NCI-H2081 treated with DMSO at 0.1 percent for 48 hours (cell line): ENCODE measurements at places on chromosomes 3 and 15.

DNA sequence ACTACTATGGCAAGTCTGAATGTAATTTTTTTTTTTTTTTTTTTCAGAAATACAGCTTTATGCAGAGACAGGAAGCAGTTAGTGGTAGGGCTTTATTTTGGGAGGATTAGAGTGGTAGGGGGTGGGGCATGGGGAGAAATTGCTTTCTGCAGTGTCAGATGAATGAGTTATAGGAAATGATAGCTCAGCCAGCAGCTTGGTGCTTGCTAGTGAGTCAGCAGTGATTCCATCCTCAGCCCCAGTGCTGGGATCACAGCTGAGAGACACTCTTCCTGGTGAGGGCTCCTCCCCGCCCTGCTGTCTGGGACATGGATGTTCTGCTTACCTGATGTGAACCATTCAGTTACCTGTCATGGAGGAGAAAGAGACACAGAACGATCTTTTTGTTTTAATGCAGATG, 39.6 kb downstream of the SEMA6D start:
- no peak for DNase-seq

- no peak for DNase-seq
Observed at GRCh38 chr15:74317820-74318375, 49.5 kb downstream of the CYP11A1 start.

DNA sequence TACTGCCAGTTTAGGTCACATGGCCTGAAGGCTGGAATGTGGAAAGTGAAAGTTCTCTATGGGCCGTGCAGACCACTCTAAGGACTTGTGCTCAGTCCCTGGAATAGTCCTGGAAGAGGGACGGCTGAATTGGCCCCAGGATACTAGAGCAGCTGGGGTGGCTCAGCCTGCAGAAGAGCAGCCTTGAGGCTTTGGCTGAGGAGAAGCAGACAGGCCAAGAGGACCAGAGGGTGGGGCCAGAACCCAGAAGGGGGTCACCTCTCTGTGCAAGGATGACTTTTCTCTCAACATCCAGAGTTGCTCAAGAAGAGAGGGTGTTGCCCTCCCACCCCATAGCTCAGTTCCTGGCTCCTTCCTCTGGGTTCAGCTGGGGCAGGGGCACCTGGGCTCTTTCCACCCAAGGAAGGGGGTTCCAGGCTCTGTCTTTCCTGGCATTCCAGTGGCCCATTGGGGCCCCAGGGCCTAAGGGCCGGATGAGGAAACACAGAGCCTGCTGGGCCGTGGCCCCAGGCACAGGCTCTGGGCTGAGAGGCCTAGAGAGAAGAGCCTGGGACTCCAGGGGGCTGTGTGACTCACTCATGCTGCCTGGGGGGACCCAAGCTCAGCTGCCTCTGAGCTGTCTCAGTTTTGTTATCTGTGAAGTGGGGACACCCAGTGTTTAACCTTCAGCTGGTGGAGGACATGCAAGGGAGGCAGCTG, 8.5 kb upstream of the FBLN2 start:
- no peak for DNase-seq

GRCh38 chr3:110067527-110067926, 730.2 kb upstream of the DPPA4 start:
- DNase-seq = no peak

- DNase-seq = no peak
Observed at GRCh38 chr3:120682095-120682681, at the start of gene HGD. Gene HGD (minus strand): TSS chr3:120682239. CDS start chr3:120682111, 128 bp downstream.

- no peak for DNase-seq
Observed at GRCh38 chr3:60775985-60776384, 475.3 kb downstream of the FHIT start.

- peak; percentile 58 for DNase-seq
Observed at GRCh38 chr15:92797168-92798052, 102.7 kb upstream of the CHD2 start.

DNA sequence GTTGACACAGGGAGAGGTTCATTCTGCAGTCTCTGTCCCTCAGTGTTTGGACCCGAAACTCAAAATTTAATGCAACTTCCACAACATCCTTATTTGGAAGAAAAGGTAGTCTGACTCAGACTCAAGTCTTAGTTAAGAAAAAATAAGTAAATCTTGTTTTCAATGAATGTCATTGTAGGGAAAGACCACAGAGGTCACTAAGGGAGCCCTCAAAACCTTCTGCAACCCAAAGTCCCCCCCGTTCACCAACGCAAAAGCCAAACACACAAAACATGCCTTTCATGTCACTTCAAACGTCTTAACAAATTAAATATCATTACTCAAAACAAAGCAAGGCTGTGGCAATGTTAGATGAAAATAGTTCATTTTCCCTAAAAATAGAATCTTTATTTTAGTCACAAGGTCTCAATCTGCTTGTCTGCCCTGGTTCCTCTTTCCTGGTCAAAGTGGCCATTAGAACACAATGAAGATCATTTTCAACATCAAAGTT, 20.9 kb upstream of the SSUH2 start:
- DNase-seq = no peak

DNA sequence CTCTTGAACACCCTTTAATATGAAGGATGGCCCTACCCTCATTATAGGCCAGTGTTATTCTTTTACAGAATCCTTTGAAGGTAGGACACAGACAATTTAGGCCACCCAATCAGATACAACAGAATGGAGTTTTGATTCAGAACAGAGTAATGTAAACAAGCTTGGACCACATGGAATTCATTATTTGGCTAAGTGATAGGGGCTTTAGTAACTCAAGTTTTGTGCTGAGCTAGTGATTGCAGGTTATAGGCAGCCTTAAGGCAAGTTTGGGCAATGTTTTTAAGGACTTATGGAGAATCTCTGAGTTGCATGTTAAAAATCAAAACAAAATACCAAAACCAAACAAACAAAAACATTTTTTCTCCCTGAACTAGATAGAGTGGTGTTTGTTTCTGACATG, 312.1 kb upstream of the ROBO1 start:
- no peak for DNase-seq

DNA sequence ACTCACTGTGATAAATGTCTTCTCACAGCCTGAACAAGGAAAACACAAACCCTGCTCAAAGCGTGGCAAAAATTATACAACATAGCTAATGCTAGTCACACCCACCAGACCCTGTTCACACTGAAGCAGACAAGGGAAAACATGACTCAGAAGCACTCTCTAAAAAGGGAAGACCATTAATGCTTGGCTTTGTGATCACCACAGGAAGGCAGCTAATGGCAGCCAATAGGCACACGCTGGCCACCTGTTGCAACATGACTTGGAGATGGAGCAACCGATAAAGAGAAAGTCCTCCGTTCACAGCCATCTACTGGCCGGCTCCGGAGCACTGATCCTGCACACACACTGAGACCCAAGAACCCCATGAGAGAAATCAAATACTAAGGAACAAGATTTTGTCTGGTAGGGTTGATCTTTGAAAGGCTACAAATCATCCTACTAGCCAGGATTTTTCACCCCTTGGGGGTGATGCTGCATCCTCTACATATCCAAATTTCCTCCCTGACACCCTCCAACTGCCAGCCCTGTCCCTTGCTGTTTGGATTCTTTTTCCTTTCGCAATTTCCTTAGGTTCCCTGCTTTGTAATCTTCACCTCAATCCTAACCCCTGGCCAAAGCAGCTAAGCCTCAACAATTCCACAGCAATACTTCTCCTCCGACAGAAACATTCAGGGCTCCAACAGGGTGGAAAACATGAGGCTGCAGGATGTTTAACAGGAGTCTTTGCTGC, 3.2 kb downstream of the ZXDC start:
- DNase-seq = no peak

DNA sequence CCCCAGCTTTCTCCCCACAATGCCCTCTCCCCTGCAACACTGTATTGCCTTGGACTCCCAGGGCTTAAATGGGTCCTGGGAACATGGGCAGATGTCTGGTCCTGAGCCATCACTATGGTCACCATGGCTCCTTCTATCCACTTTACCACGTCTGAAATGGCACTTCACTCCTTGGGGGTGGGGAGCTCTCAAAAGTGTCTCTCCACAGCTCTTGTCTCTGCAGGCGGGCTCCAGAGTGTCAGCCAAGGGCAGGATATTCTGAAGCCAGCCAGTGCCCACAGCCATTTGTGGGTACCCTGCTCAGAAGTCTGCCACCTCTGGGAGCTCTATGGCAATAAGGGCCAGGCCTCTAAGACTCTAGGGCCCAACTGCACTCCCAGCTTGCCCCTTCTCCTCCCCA, 163.9 kb downstream of the PPM1L start:
- no peak for DNase-seq

GRCh38 chr3:184005941-184006507, 11.7 kb downstream of the ABCC5 start:
- DNase-seq = peak; percentile 97

- DNase-seq = no peak
Observed at GRCh38 chr3:141129541-141130011, 78.4 kb downstream of the SPSB4 start.

GRCh38 chr3:4493941-4494894, 1.1 kb downstream of the ITPR1 start:
- DNase-seq = no peak

DNA sequence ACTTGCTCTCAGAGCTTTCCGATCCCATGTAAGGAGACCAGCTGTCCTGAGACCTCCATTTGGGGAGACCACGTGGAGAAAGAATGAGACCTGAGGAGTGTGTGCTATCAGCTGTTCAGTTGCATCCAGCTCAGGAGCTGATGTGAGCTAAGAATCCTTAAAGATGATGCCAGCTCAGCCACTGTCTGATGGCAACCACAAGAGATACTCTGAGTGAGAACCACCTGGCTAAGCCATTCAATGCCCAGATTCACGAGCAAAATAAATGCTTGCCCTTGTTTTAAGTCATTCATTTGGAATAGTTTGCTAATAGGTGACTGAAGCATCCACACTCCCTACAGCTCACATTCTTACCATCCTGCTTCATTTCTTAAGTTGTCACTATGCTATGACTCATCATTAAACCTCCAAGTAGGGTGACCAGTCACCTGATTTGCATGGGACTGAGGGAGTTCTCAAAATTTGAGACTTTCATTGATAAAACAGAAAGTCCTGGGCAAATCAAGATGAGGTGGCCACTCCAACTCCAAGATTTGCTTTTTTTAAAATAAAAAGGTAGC, 56.4 kb downstream of the SPTSSB start:
- no peak for DNase-seq

DNA sequence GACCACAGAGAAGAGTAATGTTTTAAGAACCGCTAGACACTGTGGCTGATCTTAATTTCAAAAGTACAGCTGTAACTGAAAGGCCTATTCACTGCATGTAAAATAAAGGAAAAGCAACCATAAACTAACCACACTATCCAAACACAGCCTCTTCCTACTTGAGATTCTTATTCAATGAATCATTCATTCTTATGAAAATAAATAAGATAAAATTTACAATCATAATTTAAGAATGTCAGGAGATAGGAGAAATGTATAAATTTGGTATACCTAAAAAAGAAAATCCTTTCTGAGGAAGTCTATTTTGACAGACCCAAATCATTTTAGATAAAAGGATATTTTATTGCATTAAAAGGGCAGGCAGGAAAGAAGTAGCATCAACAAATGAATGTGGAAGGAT, 533.5 kb upstream of the ZNF385D start:
- no peak for DNase-seq

GRCh38 chr3:53114412-53115074, 15.7 kb downstream of the RFT1 start:
- DNase-seq = no peak

GRCh38 chr3:168952551-168952950, 711.0 kb downstream of the MECOM start:
- peak; percentile 46 for DNase-seq

GRCh38 chr3:15217841-15218267, 11.8 kb downstream of the CAPN7 start:
- no peak for DNase-seq

GRCh38 chr15:31091481-31091880, 10.0 kb downstream of the TRPM1 start:
- no peak for DNase-seq

GRCh38 chr3:159634483-159634882, 354.2 kb upstream of the IL12A start:
- peak; percentile 68 for DNase-seq

DNA sequence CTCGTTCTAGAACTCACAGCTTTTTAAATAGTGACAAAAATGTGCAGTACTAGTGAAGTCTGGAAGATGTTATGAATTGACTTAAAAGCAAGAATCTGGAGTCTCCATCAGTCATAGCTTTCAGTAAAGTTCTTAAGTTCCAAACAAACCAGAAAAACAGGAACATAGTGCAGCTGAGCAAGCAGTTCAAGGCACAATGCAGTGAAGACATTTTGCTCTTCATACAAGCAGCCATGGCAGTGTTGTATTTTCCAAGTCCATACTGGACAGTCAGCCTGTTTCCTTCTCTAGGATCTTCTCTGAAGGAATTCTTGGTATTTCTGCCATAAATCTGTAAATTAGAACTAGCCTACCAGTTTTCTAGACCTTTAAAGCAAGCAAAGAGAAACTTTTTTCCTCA, 90.5 kb downstream of the LRRC28 start:
- DNase-seq = no peak

GRCh38 chr3:157156837-157157635, 2.9 kb downstream of the CCNL1 start:
- no peak for DNase-seq

- no peak for DNase-seq
Observed at GRCh38 chr3:185526349-185526951, 25.9 kb downstream of the LIPH start.

- DNase-seq = peak; percentile 52
Observed at GRCh38 chr3:79027593-79027992, 740.2 kb downstream of the ROBO1 start.

DNA sequence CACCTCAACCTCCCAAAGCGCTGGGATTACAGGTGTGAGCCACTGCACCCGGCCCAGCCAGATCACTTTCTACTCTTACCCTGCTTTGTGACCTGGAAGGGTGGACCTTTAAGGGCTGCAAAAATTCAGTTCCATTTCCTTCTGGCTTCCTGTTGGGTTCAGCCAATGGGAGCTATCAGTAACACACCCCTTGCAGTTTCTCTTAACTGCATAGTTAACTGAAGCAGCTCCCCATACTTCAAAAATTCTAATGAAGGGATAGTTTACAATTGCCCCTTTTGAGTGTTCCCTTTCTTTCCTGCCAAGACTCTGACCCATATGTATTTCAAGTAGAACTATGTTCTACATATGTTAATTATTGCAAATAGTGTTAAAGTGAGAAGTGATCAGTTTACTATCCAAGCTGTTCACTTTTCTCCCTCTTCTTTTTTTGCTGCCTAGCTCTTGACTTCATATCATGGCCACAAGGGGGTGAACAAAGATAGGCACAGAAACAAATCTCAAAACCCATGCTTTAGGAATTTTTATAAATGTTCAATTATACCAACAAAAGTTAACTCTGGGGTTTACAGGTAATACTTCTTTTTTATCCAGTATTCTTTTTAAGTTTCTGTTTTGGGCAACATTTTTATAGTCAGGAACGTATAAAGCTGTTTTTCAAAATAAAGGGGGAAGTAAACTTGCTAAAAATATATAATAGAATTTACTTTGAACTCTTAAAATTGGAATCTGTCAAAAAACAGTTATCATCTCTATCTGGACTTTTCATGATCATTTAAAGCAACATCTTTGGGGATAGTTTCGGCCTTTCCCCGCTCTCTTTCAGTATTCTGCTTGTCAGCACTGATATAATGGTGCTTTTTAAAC, 8.1 kb downstream of the PGBD4 start:
- DNase-seq = no peak

- no peak for DNase-seq
Observed at GRCh38 chr3:134646086-134646485, 4.7 kb downstream of the KY start.

GRCh38 chr3:177284383-177284881, 87.2 kb upstream of the TBL1XR1 start:
- DNase-seq = no peak
